ENCODE measurements at places on chromosomes 12 and 14. TPM values are rescaled to one million over a fixed set of nuclear protein-coding genes. Genes with fewer than 3 reads are reported as not detected.

Gene LBHD2
- total RNA-seq: not detected

Gene TTC9
- total RNA-seq: 8.1 TPM

Gene TBC1D30
- 15.7 TPM for total RNA-seq

Gene TAS2R14
- 2.5 TPM for total RNA-seq

Gene TAS2R31
- total RNA-seq: 4.9 TPM

Gene SRSF9
- total RNA-seq: 166 TPM

Gene PRDM4
- total RNA-seq: 38.4 TPM

Gene SLC48A1
- 35.8 TPM for total RNA-seq

Gene ANKRD33
- total RNA-seq: not detected

Gene RIPK3
- 30.3 TPM for total RNA-seq

Gene FOXN4
- total RNA-seq: not detected

Gene TAMALIN
- total RNA-seq: 52.2 TPM

Gene SYT1
- 1.6 TPM for total RNA-seq

Gene FOXG1
- not detected for total RNA-seq

Gene NYNRIN
- 18.0 TPM for total RNA-seq

Gene PPFIA2
- total RNA-seq: 0.92 TPM

Gene ALG10B
- 10.6 TPM for total RNA-seq

Gene DCN
- total RNA-seq: 5.2 TPM

Data from spleen (tissue), 13 donors.